NB4 (cell line): ENCODE measurements at places on chromosomes 6 and 20.

- no peak for DNase-seq
Observed at GRCh38 chr20:45538209-45538799, 978 bp downstream of the WFDC6 start.

DNA sequence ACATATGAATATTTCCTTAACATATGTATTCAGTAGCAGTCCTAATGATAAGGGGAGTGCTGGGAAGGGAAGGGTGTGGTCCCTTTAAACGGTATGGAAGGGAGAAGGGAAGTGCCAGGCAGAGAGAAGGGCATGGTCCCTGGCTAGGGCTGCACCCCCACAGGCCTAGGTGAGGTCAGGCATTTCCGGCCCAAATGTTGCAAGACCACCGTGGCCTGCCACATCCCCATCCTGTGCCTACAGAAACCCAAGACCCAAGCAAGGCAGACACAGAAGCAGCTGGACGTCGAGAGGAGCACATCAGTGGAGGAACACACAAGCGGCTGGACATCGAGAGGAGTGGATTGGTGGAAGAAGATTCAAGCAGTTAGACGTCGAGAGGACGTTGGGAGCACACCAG is 5.9 kb downstream of the RRAGD start:
- DNase-seq = peak; percentile 83

DNA sequence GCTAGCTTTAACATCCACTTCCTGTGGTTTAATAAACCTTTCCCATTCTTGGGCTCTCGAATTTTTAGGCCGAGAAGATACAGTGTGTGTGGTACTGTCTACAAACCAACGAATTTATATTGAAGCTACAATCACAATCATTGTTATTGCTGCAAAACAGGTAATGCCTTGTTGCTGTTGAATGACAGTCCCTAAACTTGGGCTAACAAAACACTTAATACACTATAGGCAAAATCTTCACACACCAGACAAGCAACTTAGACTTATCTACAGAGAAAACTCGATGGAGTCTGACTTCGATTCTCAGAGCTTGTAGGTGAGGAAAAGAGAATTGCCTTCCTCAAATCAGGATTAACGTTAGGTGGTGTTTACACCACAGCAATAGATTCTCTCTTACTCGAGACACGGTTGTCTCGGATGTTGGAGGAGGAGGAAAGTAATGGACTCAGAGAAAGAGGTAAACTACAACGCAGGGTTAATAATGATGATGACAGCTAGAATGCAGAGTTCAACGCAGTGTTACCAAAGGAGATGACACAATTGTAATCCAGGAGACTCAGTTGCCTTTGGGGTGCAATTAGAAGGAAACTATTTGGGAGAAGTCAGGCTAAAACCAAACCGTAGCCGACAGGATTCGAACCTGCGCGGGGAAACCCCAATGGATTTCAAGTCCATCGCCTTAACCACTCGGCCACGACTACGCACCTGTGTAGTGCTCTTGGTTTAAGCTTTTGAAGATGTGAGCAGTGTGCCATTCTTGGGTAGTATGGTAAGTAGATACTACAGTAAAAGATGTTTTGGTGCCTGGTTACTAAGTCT is 32.5 kb upstream of the ZNF184 start:
- peak; percentile 54 for DNase-seq

DNA sequence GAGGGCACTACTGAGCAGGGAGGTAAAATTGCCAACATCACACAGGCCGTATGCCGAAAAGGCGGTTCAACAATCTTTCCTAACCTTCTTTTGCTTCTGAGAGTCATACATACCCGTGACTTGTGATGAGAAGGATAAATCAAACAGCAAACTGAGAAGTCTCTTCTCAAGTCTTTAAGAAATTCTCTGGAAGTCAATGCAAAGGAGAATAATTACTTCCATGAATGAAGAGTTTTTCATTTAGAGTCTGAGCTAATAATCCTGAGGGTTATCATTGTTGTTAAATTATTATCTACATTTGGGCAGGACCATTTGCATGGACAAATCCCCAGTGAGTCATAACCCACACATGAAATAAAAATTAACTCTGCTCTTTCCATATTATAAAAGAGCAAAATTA is 22.4 kb upstream of the ILRUN start:
- DNase-seq = no peak

DNA sequence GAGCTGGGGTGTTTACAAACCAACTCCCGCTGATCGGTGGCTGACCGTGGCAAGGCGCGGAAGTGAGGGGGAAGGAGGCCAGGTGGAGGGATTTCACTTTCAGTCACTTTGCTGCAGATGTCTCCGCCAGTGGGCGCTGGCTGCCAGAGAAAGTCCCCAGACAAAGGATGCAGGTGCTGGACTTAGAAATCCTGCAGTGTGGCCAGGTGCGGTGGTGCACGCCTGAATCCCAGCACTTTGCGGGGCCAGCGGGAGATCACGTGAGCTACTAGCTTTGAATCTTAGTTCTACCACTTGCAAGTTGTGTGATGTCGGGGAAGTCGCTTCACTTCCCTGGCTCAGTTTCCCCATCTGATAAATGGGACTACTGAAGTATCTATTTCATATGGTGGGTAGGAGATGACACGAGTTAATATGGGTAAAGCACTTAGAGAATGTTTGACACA is 180.4 kb downstream of the ZNF217 start:
- no peak for DNase-seq

GRCh38 chr6:107547451-107547840 is 57.5 kb downstream of the SOBP start:
- no peak for DNase-seq

DNA sequence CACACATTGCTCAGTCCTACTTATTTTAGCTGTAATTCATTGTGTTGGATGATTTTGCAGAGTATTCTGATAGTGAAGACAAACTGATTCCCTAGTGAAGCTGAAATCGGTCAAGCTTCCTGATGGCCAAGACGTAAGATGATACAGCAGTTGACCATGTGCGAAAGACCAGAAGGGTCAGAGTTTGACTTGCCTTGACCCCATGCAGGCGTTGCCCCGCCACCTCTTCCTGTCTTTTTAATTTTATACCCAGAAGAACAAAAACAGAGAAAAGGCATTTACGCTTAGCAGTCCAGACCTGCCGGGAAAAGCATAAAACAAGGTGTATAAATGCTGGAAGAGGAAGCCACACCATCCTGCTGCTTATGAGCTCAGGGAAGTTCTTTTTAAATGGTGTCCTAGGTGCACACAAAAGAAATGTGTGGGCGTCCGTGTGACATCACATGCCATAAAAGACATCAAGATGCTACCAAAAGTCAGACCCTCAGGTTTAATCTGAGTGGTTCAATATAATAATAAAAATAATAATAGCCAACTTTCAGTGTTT is 32.2 kb downstream of the TSHZ2 start:
- no peak for DNase-seq

GRCh38 chr6:107840636-107841274 is 16.6 kb upstream of the SCML4 start:
- DNase-seq = no peak

DNA sequence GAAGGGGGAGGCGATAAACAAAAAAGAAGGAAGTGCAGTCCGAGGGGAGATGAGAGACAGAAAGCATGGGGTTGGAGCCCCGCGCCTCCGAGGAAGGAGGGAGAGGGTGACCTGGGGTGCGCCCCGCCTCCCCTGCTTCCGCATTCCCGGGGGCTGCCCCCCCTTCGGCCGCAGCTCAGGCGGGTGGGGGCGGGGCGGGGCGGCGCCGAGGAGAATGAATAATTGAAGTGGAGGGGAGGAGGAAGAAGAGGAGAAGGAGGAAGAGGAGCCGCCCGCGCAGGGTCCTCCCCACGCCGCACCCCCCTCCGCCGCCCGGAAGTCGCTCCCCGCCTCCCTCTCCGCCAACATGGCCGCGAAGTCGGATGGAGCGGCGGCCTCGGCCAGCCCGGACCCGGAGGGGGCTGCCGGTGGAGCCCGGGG is at the start of gene XKR7:
Gene XKR7, plus strand, starts transcription at position 322 of the 420 bp plus-strand sequence. Its CDS starts 25 bp downstream, at position 347.
- peak; percentile 64 for DNase-seq

DNA sequence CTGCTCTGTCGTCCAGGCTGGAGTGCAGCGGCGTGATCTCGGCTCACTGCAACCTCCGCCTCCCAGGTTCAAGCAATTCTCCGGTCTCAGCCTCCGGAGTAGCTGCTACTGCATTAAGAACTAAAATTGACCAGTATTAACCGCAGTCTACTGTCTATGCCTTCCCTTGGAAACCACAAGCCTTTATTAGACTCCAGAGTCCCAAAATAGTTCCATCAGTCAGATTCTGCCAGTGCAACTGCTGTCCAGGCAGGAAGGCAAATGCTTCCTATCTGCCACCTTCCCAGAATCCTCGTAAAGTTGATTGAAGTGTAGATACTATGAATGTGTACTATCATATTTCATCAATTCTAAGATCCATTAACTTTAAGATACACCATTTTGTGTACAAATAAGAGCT is 16.7 kb downstream of the KAT14 start:
- DNase-seq = no peak

- DNase-seq = peak; percentile 52
Observed at GRCh38 chr6:14542670-14543366, 425.2 kb downstream of the CD83 start.
